ENCODE measurements at places on chromosomes 5 and 9.

- DNase-seq: no peak
Measured at GRCh38 chr5:159593518-159594073, 263.3 kb upstream of the IL12B start.

DNA sequence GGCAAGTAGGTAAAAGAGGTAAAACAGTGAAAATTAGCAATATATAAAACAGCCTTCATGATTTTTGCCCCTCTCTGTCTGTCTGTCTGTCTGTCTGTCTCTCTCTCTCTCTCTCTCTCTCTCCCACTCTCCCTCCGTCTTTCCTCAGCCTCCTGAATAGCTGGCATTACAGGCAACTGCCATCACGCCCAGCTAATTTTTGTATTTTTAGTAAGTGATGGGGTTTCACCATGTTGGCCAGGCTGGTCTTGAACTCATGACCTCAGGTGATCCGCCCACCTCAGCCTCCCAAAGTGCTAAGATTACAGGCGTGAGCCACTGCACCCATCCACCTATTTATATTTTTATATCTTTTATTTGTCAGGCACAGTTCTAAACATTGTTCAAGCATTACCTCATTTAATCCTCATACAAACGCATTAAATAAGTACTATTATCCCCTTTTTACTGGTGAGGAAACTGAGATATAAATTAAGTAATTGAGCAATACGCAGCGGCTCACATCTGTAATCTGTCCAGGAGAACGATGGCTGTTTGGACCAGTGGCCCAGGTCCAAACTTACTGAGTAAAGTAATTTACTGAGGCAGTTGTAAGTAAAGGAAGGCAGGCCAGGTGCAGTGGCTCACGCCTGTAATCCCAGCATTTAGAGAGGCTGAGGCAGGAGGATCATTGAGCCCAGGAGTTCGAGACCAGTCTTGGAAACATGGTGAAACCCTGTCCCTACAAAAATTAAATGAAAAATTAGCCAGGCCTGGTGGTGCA lies 60.9 kb downstream of the UBE2R2 start:
- no peak for DNase-seq

DNA sequence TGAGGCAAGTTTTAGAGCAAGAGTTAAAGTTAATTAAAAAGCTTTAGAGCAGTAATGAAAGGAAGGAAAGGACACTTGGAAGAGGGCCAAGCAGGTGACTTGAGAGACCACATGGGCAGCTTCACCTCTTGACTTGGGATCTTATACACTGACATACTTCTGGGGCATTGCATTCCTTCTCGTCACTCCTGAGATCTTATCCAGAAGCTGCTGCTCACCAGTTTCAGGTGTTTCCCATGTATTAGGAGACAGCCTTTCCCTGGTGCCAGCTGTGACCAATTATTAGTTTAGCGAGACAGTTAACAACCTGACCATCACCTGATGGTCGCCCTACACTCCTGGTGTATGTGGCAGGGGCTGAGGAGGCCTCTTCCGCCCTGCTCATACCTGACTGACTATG lies 382.1 kb downstream of the KDM4C start:
- no peak for DNase-seq

DNA sequence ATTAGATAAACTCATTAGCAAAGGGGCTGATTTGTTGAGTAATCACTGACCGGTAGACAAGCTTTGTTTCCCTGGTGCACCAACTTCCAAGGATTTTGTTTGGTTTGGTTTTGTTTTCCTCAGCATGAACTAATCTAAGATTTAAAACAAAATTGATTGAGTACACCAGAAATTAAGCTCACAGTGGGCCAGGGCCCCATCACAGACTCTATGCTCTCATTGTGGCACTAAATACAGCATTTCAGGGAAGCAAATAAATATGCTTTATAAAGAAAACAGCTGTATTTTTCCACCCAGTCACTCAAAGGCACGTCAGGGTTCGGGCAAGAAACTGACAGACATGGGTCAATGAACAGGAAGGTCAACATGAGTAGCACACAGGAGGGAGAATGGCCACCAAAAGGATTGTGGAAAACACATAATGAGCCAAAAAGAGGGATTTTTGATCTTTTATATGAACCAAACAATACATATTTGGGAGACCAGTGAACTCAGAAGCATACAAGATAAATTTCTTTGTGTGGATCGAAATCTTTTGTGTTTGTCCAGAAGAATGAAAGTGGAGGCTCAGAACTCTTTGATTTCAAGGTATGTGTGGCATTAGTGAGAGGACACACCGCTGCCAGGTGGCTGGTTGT lies 8.8 kb downstream of the CFAP77 start:
- no peak for DNase-seq

DNA sequence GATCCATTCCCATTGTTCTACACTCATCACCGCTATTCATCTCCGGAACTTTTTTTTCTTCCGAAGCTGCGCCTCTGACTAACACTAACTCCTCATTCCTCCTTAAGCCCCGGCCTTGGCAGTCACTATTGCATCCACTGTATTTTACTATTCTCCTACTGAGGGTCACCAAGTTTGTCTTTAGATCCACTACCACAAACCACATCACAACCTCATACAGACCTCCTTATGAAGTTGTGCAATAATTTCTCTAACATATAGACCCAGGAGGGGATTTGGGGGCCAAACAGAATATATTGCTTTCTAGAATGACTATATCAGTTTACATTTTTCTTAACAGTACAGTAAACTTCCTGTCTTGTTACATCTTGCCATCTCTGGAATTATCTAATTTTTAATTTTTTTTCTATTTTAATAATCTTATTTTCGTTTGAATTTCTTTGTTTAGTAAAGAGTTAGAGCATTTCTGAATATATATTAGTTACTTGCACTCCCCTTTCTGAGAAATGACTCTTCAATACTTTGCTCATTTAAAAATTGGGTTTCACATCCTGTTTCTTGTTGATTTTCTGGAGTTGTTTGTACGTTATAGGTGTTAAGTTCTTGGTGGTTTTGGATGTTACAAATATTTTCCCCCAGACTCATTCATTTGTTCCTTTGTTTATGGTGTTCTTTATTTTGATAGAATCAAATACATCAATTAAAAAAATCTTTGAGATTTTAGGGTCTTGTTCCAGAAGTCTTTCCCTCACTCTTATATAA lies 37.1 kb downstream of the DMRT2 start:
- no peak for DNase-seq

DNA sequence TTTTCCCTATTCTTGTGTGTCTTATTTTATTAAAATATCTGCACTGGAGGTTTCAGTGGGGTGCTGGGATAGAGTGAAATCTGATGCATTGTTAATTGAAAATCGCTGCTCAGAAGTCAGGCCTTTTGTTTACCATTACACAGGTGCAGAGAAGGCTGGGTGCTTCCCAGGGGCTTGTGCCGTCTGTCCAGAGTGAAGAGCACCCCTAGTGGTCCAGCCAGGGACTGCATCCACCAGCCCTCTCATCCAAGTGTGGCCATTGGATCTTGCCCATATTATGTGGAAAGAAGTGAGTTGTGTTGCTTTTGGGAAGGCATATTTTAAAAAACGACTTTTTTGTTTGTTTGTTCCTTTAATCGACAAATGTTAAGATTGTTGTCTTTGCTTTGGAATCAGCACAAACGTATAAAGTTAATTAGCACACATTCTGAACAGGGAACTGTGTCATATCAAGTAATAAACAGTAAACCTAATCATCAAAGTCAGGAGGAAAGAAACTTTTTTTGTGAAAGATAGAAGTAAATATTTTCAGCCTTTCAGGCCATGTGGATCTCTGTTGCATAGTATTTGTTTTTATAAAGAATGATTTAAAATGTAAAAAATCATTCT lies 315.6 kb downstream of the MTRR start:
- no peak for DNase-seq

GRCh38 chr5:127216143-127216542 lies 74.5 kb upstream of the MEGF10 start:
- no peak for DNase-seq
